ENCODE measurements at places on chromosomes 11 and 22.

DNA sequence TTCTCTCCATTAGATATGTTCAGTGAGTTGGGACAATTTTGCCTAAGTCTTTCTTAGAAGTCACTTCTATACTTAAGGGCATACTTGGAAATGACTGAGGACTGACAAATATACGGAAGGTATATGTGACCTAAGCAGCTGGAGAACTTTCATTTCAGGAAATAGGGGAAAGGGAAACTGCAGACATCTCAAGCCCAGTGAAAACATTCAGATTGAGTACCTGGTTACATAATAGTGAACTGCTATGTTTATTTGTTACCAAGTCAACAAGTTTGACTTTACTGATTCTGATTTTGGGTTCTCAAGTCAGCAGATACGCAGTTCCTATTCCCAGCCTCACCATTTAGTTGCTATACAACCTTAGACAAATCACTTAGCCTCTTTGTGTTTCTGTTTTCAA is 1173.9 kb downstream of the LRRC4C start:
- no peak for DNase-seq

DNA sequence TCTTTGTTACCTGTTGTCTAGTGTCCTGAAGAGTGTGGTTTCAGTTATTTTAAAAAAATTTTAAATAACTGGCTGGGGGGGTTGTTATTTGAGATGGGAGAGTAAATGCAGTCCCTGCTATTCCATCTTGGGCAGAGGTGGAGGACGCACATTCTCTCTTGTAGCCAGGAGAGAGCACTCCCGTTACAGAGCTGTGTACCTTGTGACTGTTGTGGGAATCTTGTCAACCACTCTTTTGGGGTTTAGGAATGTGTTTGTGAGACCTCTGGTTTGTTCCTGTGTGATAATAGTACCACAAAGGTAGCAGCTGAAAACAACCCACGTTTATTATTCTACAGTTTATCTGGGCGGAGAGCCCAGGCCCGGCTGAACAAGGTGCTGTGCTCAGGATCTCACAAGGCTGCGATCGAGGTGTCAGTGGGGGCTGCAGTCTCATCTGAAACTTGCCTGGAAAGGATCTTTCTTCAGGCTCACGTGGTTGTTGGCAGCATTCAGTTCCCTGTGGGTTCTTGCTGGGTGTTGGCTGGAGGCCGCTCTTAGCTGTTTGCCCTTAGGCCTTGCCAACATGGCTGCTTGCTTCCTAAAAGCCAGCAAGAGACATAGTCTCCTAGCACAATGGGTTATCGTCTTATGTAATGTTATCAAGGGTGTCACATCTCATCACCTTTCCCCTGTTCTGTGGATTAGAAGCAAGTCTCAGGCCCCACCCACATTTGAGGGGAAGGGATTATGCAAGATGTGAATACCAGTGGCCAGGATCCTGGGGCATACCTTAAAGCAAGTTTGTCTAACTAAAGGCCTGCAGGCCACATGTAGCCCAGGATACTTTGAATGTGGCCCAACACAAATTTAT is 20.6 kb downstream of the IGHMBP2 start:
- DNase-seq: no peak

GRCh38 chr22:38038890-38039812 is 18.1 kb upstream of the PICK1 start:
- no peak for DNase-seq

- no peak for DNase-seq
These were observed 553.5 kb downstream of the TBC1D22A start for GRCh38 chr22:47315862-47316419.

DNA sequence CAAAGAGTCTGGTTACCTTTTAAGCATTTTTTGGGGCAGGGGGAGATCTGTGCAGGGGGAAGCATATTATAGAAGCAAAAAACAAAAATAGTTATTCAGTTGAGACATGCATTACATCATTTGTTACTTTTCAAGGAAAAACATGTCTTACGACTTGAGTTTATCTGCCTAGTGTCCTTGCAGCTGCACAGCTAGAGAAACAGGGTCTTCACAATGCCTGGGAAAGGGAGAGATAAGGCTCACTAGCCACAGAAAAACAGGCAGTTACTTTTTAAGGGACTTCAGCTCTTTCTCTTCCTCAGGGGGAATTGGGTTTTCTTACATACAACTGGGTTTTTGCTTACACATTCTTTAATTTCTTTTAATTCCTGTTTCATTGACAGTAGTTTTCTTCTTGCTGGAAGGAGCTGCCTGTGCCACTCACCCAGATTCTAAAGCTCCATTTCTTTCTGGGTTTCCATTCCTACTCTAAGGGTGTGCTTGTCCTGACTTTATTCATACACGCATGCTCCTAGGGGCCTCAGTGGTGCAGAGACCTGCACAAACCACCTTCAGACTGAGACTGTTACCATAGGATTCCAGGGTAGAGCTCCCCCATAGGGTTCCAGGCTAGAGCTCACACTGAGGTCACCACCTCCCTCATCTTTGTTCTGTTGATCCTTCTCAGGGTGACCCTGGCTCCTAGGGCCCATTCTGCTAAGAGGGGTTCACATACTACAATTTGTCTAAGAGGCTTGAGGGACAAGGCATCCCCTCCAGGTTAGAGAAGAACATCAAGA is 14.7 kb upstream of the UBQLNL start:
- no peak for DNase-seq

GRCh38 chr22:36465232-36466021 is 16.0 kb downstream of the TXN2 start:
- DNase-seq: no peak

GRCh38 chr22:19687561-19688300 is 26.6 kb upstream of the SEPTIN5 start:
- DNase-seq: no peak

DNA sequence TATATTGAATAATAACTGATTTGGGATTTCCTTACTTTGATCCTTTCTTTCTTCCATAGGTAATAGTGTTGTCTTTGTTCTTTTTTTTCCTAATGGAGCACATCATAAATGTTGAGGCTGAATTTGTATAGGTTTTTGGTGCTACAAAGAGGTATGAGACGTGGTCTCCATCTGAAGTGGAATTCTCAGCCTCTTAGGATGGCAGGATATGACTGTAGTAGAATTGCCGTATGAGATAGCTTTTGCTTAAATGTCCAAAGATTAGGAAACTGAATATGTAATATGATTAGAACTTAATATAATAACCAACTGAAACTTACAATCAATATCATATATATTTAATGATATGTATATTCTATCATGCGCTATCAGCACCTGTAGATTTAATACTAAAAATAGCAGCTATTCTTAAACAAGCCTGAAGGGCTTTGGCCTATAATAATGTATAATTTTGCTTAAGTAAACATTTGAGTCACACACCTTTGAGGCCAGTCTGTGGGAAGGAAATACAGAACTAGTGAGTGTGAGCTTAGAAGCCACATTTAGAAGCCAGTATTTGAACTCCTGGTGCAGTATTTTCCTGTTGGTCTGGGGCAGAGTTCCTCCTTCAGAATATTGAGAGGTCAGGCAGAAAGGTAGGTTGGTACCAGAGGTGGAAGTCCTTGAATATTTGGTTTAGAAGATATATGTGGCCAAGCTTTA is 62.6 kb downstream of the SWAP70 start:
- DNase-seq: no peak

GRCh38 chr11:134560566-134561330 is 148.7 kb upstream of the B3GAT1 start:
- no peak for DNase-seq

GRCh38 chr11:45673441-45673840 is 8.0 kb upstream of the CHST1 start:
- no peak for DNase-seq

DNA sequence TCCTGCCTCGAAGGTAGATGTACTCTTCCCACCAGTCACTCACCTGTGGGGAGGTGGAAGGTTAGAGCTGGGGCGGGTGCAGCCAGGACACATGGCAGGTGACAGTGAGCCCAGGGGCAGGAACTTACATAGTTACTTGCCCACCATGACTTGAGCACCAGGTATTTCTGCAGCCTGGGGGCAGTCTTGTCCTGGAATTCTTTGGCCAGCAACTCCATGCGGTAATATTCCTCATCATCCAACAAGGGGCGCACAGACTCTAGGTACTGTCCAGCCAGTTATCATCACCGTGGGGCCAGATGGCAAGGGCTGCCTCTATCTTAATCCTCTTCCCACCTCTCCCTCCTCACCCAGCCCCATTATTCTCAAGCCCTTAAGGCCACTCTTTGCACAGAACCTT is 2.2 kb downstream of the CPT1B start:
- DNase-seq: no peak

DNA sequence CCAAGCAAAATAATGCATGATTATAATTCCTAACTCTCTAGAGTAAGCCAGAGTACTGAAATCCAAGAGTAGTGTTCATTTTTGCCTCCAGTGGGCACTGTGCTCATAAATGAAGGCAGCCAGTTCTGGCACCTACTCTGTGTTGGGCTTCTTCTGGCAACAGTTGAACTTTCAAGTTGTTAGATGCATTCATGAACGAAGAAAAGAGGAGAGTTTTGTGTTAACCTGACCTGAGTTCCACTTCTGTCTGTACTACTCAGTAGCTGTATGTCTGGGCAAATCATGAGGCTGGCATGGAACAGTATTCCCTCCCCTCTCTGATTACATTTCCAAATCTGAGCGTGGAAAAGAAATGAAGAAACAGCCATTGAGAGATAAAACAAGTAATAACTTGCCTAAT is 20.3 kb upstream of the TENM4 start:
- peak; percentile 29 for DNase-seq

DNA sequence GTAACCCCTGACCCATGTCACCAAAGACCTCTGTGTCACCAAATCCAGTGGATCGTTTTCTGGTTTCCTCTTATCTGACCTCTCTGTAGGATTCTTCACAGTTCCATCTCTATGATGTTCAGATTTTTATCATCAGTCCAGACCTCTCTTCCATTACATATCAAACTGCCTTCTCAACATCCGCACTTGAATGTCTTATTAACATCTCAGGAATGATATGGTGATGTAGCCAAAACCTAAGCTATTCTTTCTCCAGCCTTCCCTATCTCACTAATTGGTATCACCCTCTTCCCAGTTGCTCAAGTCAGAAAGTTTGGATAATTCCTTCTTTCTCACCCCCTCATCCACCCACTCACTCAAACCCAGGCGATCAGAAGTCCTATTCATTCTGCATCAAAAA is 13.4 kb downstream of the APLNR start:
- no peak for DNase-seq

- DNase-seq: no peak
These were observed 43.5 kb upstream of the TCF20 start for GRCh38 chr22:42313804-42314581.

DNA sequence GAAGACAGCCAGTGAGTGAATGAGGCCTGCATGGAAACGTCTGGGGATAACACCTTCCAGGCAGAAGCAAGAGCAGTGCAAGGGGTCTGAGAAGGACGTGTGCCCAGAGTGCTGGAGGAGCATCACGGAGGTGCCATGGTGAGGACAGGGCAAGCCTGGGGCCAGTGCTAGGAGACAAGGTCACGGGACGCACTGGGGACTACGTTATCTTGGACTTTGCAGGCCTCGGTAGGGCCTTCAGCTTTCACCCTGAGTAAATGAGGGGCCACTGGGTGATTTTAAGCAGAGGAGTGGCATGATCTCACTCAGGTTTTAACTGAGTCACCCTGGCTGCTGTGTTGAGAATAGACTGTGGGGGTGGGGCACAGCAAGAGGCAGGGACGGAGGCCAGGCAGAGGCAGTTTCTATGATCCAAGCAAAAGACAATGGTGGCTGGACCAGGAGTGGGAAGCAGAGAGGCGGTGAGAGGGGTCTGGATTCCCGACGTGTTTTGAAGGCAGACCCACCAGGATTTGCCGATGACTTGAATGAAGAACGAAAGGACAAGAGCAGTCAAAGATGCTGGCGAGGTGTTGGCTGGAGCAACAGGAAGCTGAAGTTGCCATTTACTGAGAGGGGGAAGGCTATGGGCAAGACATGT is 102.7 kb upstream of the PARVA start:
- no peak for DNase-seq

DNA sequence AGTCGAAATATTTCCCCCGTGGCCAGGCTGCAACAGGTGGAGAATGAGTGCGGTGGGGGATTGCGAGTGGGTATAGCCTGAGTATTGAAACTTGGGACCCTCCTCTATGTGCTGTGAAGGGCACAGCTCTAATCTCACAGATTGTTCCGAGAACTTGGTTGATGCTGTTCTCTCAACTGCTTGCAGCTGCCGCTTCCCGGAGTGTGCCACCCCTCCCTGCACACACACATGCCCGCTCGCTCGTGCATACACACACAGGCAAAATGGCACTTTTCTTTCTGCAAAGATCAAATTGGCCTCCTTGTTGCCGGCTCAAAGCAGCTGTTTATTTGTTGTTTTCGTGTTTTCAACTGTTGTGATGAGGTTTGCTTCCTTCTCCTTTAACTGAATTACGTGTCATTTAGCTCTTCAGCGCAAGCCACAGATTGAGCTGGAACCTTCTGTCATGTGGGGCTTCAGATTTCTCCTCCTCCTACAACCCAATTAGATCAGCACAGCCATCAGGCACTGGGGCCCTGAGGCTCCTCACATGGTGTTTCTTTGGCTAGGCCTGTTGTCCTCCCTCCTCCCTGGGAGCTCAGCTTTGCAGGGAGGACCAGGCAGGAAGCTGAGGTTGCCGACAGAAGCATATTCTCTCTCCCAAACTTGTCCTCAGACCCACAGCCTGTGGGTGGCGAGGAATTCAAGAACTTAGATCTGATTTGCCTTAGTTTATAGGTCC is 13.9 kb upstream of the B3GAT1 start:
- DNase-seq: no peak

GRCh38 chr11:57729479-57729878 is 11.8 kb upstream of the SELENOH start:
- no peak for DNase-seq

GRCh38 chr22:48182031-48182430 is 1419.6 kb downstream of the TBC1D22A start:
- DNase-seq: no peak

DNA sequence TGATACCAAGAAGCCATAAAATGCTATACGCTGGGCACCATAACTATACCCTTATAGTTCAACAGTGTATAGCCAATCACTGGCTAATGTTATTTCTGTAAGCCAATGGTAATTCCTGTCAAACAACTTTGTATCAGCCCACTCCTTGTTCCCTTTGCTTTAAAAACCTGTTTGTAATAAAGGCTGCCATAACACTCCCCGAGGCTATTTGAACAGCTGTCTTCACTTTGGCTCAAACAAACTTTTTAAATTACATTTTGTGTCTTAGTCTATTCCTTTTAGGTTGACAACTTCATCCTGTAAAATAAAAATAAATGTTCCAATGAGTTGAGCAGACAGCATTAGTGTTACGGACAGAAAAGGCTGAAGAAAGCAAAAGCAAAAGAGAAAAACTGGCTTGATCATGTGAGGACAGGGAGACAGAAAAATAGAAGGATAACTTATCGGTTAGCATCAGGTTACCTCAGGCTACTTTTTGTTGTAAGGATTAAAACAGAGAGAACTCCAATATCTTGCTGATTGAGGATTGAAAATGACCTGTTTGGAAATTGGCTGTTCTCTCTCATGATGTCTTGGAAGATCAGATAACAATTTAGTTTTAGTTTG is 95.0 kb downstream of the AASDHPPT start:
- DNase-seq: no peak

Data from left renal pelvis (tissue), 4 donors.